ENCODE measurements at places on chromosomes 5 and 9.

DNA sequence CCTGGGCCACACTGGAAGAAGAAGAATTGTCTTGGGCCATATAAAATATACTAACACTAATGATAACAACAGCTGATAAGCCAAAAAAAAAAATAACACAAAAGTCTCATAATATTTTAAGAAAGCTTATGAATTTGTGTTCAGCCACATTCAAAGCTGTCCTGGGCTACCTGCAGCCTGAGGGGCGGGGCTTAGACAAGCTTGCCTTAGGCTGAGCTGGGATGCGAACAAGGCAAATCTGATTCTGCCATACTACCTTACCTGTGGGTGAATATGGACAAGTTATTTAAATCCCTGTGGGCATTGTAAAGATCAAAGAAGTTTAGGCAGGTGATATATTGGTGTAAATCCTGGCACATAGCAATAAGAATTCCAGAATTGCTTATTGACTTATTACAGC lies 212.3 kb upstream of the ATP10B start:
- no peak for DNase-seq

DNA sequence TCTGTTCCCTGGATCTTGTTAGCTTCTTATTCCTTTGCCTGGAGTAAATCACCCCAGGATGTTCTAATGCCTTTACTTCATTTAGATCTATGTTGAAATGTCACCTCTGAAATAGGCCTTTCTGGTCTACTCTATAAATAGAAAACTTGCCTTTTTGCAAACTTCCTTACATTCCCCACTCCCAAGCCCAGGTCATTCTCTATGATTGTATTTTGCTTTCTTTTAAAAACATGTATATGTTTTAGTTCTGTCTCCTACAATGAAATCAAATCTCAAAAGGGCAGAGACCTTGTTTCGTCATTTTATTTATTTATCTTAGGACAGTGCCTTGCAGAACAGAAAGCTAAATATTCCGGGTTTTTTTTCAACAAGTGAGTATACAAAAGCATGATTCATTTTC lies 1657.7 kb upstream of the C9orf72 start:
- no peak for DNase-seq

GRCh38 chr5:1462358-1462757 lies 17.1 kb upstream of the SLC6A3 start:
- no peak for DNase-seq

GRCh38 chr5:157793301-157793700 lies 49.8 kb downstream of the LSM11 start:
- DNase-seq: no peak

DNA sequence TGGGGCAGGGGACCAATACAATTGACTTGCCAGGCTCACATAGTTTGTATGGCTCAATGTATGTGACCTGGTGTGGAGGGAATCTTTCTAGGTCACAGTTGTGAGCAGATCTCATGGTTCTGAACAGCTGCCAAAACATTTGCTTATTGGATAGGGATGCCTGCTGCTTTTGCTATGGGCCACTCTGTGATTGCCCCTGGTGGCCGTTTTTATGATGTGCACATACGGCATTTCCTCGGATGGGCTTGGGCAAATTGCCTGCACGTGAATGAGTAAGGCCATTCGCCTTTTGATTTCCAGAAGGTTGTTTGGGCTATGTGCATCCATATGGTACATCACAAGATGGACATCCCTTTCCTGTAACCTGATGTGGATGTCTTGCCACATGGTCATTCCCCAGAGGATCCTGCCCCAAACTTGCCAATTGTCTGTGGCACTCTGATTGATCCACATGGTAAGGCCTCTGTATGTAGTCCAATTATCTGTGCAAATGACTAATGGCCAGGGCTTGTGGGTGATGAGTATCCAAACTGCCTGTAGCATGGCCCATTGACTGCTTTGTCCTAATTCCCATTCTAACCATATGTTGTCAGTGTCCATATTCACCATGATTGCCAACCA lies 10.7 kb upstream of the SLC22A4 start:
- DNase-seq: no peak

DNA sequence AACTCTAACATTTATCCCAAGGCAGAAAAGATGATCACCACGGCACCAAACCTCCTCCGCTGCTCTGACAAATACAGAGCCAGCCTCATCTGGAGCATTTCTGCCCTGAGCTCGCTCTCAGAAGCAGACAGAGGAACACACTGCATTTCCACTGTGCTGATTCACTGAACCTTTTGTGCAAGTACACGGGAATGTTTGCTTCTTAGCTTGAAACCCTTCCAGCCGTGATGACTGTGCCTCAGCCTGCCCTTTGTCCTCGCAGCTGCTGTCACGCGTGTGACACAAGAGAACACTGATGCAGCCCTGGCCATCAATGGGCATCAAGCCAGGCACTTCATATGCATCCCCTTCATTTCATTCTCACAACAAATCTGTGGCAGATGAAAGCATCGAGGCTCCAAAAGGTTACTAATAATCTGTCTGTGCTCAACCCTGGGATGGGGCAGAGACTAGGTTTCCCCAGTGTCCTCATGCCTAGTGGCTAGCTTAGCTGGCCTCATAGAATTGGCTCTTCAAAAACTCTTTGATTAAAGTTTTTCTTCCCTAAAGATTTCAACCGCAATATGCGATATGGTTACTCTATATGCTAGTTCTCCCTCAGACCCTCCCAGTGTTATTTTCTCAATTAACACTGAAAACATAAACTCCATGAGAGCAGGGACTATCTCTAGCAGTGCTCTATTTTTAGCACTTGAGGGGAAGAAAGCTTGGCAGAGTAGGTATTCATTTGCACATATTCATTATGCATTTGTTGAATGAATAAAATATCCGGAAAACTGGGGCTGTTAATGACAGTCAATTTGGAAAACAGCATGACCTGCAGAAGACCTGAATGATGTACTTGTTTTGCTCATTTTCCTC lies 7.3 kb downstream of the CDC14B start:
- no peak for DNase-seq

DNA sequence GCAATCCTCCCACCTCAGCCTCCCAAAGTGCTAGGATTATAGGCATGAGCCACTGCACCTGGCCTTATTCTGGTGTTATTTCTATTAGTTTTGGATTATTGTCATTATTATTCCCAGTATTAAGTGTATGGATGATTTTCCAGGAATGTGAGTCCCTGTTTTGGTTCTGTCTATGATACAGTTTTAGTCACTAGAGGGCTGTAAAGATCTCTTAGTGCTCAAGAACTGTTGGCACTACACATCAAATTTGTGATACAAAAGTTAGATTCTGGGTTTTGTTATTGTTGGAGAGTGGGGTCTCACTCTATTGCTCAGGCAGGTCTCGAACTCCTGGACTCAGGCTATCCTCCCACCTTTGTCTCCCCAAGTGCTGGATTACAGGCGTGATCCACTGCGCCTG lies 12.1 kb downstream of the CCL28 start:
- DNase-seq: no peak

GRCh38 chr5:141427783-141428426 lies 2.4 kb upstream of the PCDHGA12 start:
- DNase-seq: no peak

DNA sequence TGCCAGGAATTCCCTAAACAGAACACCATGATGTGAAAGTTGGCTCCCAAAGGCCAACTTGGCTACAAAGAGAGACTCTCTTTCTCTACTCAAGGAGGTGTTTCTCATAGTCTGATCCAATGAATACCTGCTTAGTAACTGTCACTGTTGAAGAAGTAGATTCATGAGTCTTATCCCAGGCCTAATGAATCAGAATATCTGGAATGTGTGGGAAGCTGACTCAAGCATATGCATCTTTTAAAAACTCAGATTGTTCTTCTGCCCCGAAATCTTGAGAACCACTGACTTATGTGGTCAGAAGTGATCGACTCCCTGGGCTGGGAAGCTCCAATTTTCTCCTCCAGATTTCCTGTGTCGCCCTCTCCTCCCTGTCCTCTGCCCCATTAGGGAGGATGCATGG lies 345.6 kb downstream of the PLK2 start:
- DNase-seq: no peak

- no peak for DNase-seq
Observed at GRCh38 chr5:135439231-135440205, 7.6 kb downstream of the DCANP1 start.

All from mucosa of descending colon (tissue), 3 donors.